ENCODE measurements at places on chromosomes 7 and 10.

DNA sequence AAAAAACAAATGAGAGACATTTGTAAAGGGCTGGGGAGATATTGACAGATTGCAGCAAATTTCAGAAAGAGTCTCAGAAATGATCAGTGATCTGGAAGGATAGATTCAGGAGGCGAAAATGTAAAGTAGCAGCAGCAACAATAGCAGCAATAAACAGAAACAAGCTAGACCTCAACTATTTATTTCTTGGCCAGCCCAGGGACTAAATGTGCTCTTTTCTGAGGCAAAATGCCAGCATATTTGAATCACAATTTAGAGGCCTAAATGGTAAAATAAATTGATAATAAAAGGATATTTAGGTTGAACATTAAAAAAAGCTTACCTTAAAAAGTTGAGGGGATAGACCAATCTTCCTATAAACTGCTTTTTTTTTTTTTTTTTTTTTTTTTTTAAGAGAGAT, 134.6 kb upstream of the ITGB1 start:
- DNase-seq, result no peak

- DNase-seq, result no peak
These were observed 221.2 kb downstream of the PLXNA4 start for GRCh38 chr7:132355048-132355447.

- DNase-seq, result no peak
These were observed 3.5 kb downstream of the NOS3 start for GRCh38 chr7:150994141-150994837.

DNA sequence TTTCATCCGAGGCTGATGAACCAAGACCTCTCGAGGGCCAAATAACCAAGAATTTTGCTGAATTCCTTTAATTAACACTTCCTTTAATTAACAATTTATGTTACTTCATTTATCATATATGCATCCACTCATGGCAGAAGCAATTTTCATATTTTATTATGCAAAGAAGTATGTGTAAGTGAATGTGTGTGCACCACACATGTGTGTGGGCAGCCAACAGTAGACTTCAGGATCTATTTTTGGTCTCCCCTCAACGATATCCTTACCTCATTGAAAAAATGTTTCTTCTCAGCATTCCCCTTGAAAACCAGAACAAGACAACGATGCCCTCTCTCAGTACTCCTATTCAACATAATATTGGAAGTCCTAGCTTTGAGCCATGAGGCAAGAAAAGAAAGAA, 96.8 kb downstream of the ICA1 start:
- DNase-seq, result no peak

DNA sequence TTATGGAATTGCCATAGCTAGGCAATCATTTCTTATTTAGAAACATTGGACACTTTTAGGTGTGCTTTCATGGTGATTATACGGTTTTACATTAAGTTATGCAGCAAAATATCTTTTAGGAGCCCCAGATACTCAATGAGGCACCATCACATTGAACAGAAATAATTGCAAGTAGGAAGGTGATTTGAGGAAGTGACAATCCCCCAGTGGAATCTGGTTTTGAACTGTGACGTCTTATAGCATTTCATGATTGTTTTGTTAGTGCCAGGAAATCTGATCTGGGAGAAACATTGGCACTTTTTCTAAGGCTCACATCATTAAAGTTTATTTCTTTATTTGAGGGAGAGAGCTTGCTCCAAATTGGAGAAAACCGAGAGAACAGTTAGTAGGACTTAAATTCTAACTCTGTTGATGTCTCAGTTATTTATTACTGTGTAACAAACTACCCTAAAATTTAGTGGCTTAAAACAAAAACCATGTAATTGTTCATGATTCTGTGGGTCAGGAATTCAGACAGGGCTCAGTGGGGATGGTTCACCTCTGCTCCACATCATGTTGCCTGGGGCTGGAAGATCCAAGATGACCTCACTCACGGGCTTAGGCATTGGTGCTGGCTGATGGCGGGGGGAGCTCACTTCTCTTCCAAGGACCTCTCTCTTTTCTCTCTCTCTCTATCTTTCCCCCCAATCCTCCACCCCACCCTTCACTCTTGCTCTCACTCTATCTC, 78.2 kb upstream of the STEAP1B start:
- no peak for DNase-seq

DNA sequence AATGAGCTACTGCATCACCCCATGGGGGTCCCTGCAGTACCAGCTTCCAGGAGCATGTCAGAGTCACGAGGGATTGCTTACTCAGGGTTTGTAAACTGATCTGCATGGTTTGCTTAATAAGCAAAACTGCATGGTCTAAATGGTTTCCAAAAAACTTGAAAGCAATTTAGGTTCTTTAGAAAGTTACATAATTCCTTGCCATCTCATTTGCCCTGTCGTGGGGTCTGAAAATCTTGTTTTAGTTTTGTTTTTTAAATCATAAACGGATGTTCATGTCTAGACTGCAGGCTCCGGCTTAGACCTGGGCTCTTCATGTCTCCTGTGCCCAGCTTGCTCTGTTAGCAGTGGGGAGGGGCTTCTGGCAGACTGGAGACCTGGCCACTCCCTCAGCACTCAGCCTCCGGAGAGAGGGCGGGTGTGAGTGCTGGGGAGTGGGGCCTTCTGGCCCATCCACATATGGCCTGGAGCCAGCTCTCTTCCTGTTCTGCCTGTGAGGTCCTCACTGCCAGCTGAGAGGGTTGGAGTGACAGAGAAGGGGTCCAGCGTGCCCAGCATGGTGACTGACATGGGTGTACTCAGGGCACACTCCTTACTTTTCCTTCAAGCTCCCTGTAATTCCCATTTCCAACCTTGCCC, 17.5 kb downstream of the PRF1 start:
- DNase-seq, result no peak

GRCh38 chr7:133528796-133529195, 275.9 kb downstream of the EXOC4 start:
- DNase-seq, result no peak

DNA sequence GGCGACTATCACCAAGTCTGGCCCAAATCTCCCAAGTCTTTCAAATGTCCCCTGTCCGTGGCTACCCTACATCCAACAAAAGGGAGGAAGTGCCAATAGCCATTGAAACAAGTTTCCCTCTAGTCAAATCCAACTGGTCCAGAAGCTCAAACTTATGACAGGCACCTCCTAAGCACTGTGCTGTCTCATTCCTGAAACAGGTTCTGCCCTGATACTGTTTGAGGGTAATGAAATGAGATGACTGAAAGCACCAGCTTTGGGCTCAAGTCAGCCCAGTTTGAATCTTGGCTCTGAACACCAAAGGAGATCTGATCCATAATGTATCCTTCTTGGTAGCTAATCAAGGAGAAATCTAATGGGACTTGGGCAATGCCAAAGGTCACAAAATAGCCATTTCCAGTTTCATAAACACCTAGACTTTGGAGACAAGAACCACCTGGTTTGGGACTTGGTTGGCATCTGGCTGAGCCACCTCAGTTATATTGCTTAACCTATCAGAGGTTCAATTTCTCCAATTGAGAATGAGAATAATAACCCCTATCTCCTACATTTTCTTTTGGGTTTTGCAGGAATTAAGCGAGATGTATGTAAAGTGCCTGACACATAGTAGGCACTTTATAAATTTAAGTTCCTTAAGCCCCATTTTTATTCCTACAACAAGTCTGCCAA, 34.7 kb upstream of the ARID5B start:
- DNase-seq, result no peak

GRCh38 chr7:122316467-122317388, 12.2 kb upstream of the FEZF1 start:
- no peak for DNase-seq

DNA sequence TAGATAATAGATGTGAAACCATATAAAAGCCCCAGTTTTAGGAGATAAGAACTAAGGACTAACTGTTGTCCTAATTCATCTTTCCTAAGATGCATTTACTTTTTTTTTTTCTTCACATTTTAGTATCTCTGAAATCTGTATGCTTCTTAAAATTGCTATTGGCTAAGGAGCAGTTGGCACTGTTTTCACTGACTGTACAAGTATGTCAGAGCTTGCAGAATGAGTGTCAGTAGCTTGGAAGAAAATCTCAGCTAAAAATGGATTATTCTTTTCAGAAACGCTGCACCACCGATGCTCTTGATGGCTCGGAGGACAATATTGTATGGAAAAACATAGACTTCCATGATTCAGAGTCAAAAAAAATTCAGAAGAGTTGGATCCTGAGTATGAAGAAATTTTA, 91.1 kb upstream of the DNAJB12 start:
- DNase-seq, result no peak

- DNase-seq, result no peak
These were observed 21.6 kb upstream of the NME8 start for GRCh38 chr7:37826825-37827224.

DNA sequence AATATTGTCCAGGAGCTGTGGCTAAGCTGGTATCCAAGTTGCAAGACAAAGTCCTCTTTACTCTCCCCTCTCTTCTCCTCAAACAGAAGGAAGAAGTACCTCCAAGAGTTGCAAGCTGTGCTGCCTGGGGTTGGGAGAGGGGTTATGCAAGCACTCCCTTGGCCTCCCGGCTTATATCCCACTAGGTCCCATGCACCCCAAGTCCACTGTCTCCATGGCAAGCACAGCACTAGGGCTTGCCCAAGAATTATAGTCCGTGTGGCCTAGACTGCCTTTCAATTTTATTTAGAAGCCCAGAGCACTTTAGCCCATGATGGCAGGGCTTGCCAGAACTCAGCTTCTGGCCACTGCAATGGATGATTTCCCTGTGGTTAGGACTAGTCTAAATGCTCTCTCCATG, 40.4 kb upstream of the TECTB start:
- DNase-seq, result no peak

GRCh38 chr7:157484411-157485081, 147.7 kb downstream of the DNAJB6 start:
- no peak for DNase-seq

GRCh38 chr7:36775676-36776075, 51.4 kb upstream of the AOAH start:
- no peak for DNase-seq

DNA sequence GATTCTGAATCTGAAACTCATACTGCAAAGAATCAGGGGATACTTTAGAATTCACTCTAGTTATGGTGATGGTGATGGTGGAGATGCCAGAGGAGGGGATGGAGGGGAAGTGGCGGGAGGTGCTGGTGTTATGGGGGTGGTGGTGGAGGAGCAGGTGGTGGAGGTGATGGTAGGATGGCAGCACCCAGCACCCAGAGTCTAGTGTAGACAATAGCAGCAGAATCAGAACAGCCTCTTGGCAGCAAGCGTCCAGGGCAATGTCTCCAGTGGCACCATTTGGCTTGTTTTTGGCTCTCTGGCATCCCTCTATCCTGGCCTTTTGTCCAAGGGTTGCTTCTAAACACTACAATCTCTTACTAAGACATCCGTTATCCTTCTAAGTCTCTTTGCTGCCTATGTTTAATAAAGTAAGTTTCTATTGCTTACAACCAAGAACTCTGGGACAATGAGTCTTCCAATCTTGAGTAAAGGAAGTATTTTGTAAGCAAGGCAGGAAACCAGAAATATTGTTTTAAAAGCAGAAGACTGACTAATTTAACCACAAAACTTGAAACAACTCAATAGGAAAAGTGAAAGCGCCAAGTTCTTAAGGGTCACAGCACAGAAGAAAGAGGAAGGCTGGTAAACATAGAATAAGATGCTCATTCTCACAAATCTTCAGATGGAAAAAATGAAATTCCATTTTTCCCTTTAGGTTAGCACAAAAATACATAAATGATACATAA, 42.4 kb upstream of the GDF10 start:
- DNase-seq, result no peak

DNA sequence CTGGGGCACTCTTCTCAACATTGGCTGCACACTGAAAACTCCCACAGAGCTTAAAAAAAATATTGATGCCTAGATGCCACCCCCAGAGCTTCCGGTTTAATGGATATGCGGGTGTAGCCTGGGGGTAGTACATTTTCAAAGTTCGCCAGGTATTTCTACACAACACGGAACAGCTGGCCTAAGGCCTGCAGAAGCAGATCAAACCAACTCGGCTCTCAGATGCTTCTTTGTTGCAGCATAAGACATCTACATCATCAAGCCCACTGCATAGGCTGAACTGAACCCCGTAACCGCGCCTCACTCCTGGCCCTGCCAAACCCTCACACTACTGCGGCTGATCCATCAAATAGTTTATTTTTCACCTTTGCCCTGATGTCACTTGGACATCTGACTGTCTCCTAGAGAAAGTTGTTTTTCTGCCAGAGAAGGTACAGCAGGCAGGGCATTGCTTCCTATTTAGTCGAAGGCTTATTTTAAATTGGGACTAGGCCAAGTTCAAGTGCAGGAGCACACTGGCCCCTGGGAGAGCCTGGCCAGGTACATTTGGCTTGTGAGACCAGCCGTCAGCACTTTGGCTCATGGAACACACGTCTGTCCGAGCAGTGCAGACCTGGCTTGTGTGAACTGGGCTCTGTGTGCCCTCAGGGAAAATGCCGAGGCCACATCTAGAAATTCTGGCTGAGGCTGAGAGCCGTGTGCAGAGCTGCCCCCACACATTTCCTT, 113.3 kb downstream of the TACC2 start:
- DNase-seq, result no peak

GRCh38 chr7:35697414-35698175, 2.7 kb upstream of the HERPUD2 start:
- no peak for DNase-seq

DNA sequence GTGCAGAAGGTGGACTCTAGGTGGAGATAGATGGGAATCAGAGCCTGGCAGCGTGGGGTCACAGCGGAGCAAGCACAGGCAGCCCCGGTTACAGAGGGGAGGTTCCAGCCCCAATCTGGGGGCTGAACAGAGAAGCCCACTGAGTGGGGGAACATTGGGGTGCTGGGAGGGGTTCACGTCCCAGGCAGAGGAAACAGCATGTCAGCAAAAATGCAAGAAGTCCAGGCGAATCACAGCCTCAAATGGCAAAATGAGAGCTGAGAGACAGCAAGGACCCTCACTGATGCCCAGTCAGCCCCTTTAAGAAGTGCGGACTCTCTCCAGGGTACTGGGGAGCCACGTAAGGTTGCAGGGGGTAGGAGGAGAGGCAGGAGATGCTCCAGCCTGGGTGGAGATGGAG, 62.0 kb downstream of the ELFN1 start:
- DNase-seq, result no peak

GRCh38 chr10:47018026-47018735, 107.0 kb downstream of the PTPN20 start:
- no peak for DNase-seq

DNA sequence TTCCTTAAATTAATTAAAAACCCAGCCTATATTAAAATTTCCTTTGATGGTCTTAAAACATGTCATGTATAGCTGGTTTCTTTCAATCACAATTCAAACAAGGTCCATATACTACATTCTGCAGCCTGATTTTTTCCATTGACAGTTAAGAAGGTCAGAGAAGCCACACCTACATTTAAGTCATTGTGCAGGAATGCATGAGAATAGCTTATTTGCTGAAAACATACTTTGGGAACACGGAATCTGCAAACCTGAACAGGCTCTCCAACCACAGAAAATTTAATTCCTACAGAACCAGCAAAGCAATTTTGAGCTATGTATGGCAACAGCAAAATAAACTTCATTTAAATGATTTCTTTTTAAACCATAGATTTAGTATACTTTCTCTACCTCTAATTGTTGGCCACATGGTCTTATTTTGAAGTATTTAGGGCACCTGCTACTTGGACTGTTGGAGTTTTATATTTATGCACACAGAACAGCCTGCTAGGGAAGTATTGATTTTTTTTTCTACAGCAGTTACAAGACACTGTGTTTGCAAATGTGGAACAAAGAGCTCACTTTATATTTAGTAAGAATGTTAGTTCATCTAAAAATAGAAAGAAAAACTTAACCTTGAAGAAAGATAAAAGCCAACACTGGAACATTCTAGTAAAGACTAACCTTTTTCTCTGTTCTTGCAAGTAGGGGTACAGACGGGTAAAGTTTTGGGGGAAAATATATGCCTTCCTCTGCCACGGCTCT, 240.9 kb upstream of the IMMP2L start:
- DNase-seq, result no peak
